ENCODE measurements at places on chromosomes 3 and 15. TPM values are rescaled to one million over a fixed set of nuclear protein-coding genes. Genes with fewer than 3 reads are reported as not detected.

DNA sequence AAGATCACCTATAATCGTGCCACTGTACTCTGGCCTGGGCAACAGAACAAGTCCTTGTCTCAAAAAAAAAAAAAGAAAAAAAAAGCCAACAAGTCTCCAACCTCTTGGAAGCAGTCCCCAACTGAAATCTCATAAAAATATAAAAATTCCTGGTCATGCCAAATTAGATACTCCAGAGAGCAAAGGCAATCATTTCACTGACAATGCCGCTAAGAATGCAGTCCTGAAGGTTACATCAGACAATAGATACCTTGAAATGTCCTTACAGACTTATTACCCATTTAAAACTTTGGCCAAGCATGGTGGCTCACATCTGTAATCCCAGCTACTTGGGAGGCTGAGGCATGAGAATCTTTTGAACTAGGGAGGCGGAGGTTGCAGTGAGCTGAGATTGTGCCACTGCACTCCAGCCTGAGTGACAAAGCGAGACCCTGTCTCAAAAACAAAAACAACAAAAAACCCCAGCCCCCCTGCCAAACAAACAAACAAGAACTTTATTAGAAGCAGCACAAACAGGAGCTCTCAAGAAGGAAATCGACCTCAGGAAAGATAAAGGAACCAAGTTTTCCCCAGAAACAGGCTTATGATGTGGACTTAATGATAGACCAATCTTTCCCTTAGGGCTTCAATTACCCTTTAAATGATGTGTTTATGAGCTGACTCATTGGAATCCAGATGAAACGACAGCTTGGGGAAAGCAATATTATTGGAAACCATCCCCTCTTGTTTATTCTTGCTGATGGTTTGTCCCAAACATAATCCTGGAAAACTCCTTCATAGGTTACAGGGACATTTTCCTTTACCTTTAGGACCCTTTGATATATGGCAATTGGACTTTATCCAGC is 53.1 kb upstream of the XCR1 start:
- DNase-seq, result no peak

GRCh38 chr3:58004973-58005372 is 3.2 kb upstream of the FLNB start:
- DNase-seq, result no peak

DNA sequence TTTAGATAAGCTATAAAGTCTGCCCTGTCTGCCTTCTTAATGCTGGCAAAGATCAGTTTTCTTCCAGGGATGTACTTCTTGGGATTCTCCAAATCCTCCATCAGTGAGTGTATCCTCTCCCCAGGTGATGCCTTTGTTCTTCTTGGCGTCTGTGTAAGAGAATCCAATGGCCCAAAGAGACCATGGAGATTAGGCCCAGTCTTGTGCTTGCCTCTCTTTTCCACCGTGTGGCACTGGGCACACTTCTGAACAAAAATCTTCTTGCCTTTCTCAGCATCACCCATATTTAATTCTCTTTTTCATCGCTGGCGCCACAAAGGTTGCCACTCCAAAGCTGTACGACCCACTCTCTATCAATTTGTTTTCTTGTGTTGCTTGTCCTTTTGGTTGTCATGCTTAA is 32.2 kb upstream of the TAMM41 start:
- no peak for DNase-seq

DNA sequence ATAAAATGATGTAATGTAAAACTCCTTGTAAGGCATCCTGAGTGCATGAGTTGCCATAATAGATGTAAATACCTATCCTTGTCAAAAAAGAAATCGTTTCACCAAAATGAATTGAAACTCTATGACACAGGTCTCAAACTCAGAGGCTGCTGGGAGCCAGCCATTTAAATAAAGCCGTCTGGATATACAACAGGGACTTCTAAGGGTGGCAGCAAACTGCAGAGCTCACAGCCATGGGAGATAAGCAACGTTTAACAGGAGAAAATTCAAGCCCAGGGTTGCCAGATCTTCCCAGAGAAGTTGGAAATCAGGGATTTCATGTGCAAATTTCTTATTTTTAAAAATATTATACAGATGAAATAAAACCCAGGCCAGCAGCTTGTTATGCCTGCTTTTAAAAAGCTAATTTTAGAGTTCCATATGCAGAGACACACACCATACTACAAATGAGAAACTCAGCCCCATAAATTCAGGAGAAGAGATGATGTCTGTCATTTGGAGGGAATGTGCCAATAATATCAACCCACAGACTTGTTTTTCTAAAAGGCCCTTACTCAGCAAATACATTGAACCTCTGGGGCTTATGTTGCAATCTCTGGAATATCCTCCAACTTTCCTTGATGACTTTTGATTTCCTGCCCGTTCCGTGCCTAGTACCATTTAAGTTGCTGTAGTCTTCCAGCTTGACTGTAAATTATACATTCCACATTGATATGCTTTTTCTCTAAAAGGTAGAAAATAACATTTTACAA is 75.6 kb downstream of the AQP9 start:
- no peak for DNase-seq

- DNase-seq, result no peak
These were observed 204.6 kb upstream of the CFAP20DC start for GRCh38 chr3:59254433-59254832.

GRCh38 chr3:195550723-195551122 is 7.6 kb upstream of the PPP1R2 start:
- no peak for DNase-seq

DNA sequence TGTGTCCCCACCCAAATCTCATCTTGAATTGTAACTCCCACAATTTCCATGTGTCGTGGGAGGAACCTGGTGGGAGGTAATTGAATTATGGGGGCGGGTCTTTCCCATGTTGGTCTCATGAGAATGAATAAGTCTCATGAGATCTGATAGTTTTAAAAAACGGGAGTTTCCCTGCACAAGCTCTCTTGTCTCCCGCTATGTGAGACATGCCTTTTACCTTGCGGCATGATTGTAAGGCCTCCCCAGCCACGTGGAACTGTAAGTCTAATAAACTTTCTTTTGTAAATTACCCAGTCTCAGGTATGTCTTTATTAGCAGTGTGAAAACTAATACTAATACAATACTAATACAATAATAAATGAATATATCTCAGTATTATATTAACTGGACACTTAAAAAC is 9.9 kb upstream of the YEATS2 start:
- DNase-seq, result no peak

GRCh38 chr3:126433496-126434263 is 39.0 kb downstream of the CFAP100 start:
- peak; percentile 51 for DNase-seq

- no peak for DNase-seq
These were observed 209.7 kb downstream of the P3H2 start for GRCh38 chr3:189911001-189911400.

GRCh38 chr3:150349314-150350097 is 58.6 kb upstream of the TSC22D2 start:
- DNase-seq, result peak; percentile 74

DNA sequence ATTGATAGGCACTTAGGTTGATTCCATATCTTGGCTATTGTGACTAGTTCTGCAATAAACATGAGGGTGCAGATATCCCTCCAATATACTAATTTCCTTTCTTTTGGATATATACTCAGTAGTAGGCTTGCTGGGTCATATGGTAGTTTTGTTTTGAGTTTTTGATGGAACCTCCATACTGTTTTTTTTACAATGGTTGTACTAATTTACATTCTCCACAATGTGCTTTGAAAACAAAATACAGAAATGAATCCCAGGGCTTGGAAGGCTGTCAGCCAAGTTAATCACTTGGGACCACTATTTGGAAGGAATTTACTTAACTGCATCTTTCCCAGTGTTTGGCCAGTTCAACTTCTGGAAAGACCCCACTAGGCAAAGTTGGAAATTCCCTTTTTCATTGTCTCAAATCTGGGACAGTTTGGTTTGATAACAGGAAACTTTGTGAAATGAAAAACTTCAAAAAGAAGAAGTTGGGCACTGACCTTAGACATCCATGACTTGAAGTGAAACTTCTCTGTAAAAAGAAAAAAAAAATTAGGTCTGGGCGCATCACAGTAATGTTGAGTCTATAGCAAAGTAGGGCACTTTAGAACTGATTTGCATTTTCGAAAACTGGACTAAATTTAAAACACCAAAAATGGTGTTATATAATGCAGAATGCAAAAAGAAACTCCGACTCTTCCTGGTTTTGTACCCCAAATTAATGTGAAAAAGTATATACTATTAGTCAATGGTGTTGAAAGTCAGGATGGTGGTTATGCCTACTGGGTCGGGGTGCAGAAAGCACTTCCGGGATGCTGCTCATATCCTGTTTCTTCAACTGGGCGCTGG is 6.0 kb downstream of the CTSH start:
- DNase-seq, result no peak

DNA sequence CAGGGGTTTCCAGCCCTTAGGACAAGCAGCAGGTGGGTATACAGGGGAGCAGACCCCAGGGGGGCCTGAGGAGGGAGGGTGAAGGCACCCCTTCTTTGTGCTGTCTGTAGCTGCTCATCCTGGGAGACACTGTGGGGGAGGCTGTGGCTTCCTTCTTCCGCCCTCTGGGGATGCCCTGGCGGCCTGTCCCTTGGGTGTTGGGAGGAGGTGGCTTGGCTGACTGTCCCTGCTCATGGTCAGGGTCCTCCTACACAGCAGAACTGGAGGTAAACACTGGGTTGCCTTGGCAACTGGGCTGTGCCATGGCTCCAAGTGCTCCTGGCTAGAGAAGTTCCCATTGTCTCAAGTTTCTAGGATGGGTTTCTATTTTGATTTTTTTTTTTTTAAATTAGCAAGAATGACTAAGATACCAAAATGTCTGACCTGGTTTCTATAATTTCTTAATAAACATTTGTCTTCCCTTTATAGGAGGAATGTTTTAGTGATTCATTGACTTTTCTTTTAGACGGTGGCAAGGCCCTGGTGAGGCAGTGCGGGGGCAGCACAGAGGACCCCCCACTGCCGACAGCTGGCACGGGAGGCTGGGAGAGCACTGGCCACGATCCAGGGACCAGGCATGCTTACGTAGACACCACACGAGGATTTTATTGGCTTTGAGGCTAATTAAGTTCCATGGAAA is 12.4 kb downstream of the KLF13 start:
- DNase-seq, result peak; percentile 75

- DNase-seq, result no peak
These were observed 2.5 kb upstream of the NLGN1 start for GRCh38 chr3:173395073-173395411.

Gene ACOX2
- total RNA-seq, result 31.0 TPM

Gene IGSF10
- 1.2 TPM for total RNA-seq

Gene CASR
- total RNA-seq, result not detected

Gene HRH1
- total RNA-seq, result 40.3 TPM

Gene WNT7A
- not detected for total RNA-seq

Gene SLC51A
- 0.58 TPM for total RNA-seq
